NCI-H2107 (cell line): ENCODE measurements at places on chromosomes 1 and 21.

DNA sequence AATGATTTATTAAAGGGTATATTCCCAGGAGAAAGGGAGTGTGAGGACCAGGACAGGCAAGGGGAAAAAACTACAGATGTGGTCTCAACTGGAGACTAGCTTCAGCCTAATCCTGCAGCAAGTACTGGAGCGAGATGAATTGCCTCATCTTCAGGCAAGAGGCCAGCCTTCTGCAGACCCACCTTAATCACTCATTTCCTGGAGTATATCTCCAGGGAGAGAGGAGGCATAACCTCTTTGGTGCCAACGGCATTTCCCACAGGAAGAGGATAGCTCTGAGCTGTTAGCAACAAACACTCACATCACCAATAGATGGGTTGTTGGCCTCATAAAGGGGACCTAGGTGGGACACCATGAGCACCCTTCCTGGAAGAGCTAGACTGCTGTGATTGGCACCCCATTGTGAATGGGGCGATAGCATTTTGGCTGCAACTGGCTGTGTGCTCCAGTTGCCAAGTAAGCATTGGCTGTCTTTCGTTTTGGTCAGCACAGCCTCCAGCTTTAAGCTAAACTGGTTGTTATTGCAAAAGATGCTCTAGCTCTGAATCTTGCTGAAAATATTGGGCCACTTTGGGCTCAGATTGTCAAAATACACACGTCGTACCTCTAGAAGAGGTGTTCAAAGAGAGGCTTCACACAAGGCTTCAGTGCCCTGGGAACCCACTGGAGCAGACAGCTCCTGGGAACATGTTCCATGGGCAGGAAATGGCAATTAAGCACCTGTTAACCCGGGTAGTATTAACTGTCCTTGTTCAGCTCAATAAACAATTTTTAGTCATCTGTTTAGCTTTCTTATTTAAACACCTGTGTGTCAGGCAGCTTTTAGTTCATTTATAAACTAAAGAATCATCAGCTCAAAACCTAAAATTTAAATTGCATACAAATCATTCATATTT lies 314.8 kb upstream of the C1orf87 start:
- no peak for DNase-seq

GRCh38 chr1:167166690-167167075 lies 54.0 kb upstream of the POU2F1 start:
- DNase-seq = no peak

GRCh38 chr1:107877745-107878144 lies 87.2 kb downstream of the VAV3 start:
- no peak for DNase-seq

GRCh38 chr1:53470155-53470554 lies 11.0 kb downstream of the DMRTB1 start:
- DNase-seq = no peak

GRCh38 chr1:179814546-179814838 lies 63.1 kb downstream of the TOR1AIP2 start:
- no peak for DNase-seq

GRCh38 chr1:61641578-61642336 lies 83.2 kb downstream of the TM2D1 start:
- no peak for DNase-seq

GRCh38 chr1:145918992-145919939 lies 749 bp upstream of the PEX11B start:
- no peak for DNase-seq

DNA sequence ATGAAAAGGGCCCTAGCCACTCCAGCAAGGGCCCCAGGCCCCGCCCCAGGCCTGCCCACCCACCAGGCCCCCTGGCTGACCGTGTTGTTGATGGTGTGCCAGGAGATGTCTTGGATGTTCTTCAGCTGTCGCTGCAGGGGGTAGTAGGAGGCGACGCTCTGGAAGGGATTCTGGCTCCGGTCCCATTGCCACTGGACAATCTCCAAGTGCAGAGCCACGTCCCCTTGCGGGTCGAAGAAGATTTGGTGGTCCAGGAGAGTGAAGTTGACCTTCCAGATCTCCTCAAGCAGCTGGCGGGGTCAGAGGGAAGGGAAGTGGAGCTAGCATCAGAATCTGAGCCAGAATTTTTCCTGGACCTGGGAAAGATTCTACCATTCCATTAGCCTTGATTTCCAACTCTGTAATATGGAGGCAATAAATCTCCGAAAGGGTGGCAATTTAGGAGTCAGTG lies 10.2 kb downstream of the TAS1R2 start:
- DNase-seq = no peak

GRCh38 chr21:15947677-15948076 lies 217.9 kb downstream of the USP25 start:
- DNase-seq = no peak
